ENCODE measurements at places on chromosomes 12 and 14.

DNA sequence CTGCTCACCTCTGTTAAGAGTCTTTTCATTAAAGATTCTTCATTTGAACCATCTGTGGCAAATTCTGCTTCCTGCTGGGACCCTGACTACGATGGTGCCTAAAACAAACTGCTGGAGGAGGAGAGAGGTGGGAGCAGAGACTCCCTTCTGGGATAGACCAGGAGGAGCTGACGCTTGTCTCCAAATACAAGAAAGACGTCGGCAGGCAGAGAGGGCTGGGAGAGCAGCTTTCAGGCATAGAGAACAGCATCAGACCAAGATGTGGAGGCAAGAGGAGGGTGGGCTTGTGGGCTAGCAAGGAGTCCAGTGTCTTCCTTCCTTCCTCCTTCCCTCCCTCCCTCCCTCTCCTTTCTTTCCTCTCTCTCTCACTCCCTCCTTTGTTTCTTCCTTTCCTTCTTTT lies 358.6 kb downstream of the VRK1 start:
- DNase-seq, result no peak

DNA sequence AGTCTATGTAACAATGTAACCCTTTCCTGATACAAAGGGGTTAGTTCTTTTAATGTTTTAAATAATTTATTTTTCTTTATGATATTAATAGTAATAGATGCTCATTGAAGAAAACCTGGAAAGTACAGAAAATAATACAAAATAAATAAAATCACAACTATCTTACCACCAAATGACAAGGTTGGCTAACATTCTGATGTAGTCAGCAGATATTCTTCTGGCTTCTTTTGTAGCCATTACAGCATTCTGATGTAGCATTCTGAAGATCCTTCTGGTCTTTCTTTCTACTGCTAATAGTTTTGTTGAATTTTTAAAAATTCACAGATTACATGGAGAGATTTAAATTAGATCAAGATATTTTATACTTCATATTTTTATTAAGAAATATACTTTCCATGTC lies 301.6 kb downstream of the AKAP6 start:
- no peak for DNase-seq

DNA sequence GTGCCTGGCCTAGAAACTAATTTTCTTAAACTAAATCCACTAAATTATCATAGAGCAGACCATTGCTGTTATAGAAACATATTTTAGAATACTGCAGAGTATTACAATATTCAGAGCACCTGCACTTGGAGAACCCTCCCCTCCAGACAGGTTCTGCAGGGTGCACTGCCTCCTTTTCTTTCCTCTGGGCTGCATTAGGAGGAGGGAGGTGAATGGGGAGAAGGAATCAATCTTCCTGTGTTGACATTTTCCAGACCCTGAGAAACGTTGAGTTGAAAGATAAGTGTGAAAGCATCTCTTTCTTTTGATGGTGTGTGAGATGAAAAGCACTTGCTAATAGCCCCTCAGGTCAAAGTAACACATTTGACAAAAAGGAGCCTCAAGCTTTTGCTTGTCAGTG lies 7.3 kb downstream of the SYNE2 start:
- no peak for DNase-seq

- DNase-seq, result no peak
Observed at GRCh38 chr14:78917462-78917861, 747.3 kb downstream of the NRXN3 start.

DNA sequence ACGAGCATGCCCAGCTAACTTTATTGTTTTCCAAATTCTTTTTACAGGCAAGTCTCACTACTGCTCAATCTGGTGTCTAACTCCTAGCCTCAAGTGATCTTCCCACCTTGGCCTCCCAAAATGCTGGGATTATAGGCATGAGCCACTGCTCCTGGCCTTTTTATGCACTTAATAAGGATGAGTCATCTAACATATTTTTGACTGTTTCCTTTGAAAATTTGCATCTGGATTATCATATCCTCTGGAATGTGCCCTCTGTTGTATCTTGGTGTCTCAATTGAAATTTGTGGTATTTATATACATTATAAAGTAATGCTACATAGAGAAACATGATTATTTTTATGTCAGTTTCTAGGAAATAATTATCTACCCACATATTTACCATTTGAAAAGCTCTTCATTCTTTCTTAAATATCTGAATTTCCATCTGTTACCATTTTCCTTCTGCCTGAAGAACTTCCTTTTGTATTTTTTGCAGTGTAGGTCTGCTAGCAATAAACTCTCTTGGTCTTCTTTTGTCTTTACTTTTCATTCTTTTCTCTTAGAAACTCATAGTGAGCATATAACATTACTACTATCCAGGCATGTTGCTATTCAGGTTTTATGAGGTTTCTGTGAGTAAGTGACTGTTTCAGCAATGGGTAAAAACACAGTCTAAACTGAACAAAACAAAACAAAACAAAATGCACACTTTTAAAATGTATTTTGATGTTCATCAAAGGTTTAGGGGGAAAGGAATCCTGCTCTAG lies 52.8 kb upstream of the CNOT2 start:
- DNase-seq, result no peak

DNA sequence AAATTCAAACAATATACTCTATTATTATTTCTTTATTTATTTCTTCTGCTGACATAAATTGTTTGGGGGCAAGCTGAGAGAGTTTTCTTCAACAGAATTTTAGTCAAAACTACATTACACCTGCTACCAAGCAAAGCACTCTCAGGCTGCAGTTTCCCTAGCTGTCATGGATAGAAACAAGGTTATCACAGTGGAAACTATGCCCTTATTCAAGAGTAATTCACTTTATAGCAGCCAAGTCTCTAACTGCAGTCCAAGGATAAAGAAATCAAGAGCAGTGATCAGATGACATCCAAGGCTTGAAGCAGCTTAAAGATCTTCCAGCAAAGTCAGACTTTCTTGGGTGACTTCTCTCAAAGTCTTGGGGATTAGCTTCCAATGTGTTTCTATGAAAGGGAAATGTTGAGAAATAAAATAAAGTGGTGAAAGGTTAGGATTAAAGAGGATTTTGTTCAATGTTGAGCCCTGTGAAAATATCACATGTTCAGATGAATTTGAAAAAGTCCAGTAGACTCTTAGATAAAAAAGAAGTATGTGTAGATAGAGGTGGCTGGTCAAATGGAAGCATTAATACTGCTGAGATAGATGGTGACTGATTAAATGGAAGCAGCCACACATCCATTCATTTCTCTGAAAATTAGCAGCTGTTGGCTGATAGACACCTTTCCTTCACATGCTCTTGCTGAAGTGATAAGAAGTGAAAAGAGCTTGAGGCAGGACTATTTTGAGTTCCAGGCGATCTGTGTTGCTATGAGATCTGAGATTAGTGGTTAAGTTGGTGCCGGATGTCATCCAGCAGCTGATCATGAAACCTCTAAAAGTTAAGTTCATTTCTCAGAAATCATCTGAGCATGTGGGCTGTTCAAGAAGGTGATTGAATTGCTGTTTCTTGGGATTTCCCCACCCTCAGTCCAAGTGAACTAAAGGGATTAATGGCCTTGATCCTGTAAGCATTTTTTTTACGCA lies 257.8 kb upstream of the BTG1 start:
- DNase-seq, result no peak

DNA sequence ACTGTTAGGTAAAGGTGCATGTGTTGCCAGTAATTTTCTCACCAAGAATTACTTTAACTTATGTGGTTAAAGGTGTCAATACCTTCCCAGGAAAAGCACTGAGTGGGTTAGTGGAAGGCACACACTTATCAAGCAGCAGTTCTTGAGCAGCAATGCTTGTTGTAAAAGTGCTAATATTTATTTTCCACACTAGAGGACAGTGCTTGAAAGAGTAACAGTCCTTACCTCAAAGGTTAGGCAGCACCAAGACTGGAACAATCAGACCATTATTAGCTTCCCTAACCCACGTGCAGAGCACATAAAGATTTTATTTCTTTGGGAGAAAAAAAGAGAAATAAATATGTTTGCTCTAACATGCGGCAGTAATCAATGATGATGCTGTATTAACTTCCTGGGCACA lies 48.8 kb upstream of the KRR1 start:
- DNase-seq, result no peak

DNA sequence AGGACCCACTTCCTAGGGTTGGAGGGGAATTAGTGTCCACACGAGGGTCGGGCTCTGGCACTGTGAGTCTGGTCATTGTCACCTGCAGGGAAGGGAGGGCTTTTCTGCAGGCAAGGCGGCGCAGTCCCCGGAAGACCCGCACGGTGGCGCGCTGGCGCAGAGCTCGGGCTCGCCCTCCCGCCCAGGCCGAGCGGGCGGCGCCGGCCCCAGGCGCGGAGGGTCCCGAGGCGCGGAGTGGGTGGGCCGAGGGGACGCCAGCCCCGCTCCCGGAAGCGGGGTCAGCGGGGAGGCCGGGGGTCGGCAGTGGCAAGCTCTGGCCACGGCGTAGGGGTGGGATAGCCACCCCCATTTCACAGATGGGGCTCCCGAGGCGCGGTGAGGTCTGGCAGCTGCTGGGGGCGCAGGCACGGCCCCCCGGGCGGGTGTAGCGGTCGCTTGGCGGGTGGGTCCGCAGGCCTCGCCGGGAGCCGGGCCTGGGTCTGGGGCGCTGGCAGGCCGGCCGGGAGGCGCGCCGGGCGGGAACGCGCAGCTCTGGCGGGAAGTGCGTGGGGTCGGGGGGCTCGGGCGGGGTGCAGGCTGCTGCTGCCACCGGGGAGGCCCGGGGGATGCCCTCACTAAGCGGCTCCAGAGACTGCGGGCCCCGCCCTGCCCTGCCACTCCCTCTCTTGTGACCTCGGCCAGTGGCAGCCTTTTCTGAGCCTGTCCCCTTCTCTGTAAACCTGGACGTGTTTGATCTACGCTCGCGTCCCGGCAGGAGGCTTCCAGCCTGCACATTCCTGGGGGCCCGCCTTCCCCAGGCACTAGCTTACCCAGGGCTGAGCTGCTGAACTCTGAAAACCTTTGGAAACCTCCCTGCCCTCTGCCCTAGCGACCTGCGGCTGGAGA lies 46.1 kb downstream of the CYP46A1 start:
- DNase-seq, result peak; percentile 12

GRCh38 chr12:88960213-88960878 lies 380.1 kb upstream of the KITLG start:
- DNase-seq, result no peak

DNA sequence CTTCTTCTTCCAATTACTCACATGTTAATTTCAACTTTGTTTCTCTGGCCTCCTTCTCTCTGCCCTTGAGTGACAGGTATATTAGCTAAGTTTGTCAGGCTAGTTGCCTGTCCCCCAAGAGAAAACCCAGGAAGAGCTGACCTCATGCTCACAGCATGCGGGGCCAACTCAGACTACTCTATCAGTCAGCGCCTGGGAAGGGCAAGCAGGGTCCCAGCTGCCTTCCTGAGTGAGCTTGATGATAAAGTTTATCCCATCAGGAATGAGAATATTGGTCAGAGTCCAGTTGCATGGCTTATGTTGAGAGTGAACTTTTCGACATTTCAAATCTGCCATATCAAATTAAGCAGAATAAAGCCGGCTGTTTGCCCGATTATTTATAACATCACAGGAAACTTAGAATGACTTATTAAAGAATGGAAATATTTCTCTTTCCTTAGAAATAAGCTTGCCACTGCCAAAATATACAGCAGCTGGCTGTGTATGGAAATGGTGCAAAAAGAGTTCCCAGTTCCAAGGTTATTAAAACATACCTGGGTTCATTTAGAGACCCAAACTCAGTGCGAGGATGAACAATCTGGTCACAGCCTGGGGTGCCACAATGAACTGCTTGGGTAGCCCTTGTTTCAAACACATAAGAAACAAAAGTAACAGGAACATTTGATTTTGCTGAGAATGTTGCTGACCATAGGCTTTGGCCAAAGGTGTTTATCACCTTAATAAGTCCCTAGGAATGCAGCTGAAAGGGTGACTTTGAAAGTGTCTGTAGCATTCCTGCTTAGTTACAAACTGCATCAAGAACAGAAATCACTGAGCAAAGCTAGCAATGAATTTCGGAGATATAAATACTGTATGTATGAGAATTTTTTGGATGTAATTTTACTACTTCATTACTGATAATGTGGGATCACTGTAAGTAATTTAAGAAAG lies 1553.8 kb upstream of the FLRT2 start:
- no peak for DNase-seq

GRCh38 chr12:50101663-50102062 lies 2.1 kb upstream of the GPD1 start:
- DNase-seq, result no peak

- no peak for DNase-seq
Observed at GRCh38 chr12:120327593-120327992, at the start of gene PLA2G1B. PLA2G1B (minus strand) TSS chr12:120327779; CDS start chr12:120327753, 26 bp downstream.

DNA sequence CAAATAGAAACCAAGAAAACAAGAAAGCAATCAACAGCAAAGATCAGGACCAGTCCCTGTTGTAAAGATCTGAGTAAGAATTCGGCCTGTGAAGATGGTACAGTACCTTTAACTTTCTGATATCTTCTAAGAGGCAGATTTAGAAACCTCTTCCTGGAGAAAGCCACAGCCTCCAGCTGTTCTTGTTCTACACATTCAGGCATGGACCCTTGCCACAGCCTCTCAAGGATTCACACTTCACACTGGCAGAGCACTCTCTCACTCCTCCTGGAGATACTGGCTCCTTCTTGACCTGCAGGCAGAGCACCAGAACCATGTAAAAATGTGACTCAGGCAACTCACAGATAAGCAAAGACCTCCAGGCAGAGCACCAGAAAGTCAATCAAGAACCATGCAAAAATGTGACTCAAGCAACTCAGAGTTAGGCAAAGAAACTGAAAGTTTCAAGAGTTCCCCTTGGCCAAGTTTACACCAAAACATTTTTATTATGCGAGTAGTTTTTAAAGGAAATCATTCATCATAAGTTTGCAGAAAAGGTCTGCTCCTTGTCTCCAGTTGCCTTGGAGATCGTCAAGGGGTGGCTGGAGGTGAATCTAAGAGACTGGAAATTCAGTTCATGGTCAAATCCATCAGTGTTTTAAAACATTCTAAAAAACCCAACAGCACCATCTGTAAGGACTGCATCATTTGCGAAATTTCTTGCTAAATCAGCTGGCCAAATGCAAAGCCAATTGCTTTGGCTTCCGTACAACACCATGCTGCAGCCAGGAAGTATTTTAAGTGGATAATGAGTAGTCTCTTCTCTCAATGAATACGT lies 119.3 kb upstream of the MDM1 start:
- DNase-seq, result no peak

GRCh38 chr12:85206543-85206942 lies 73.5 kb upstream of the ALX1 start:
- no peak for DNase-seq

DNA sequence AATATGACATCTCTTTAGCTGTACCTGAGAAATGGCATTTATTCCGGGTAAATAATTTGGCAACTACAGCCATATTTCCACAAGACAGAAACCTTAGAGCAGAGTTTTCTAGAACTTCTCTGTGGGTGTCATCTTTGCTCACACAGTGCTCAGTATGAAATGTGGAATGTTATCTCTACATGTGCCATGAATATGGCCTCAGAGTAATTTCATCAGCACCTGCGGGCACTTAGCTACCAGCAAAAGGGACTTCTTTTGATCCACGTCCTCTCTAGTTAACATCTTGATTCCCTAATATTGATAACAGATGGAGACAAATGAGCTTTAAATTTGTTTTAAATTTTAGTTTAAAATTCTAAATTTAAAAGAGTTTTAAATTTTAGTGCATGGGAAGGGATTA lies 2.9 kb upstream of the ATG14 start:
- DNase-seq, result no peak

- DNase-seq, result no peak
Observed at GRCh38 chr12:114812858-114813761, 129.1 kb upstream of the TBX3 start.
